Foreskin melanocyte (primary cell): ENCODE measurements at places on chromosomes 4 and X.

GRCh38 chrX:77967631-77968030 is 1.8 kb downstream of the PGAM4 start:
- no peak for DNase-seq

DNA sequence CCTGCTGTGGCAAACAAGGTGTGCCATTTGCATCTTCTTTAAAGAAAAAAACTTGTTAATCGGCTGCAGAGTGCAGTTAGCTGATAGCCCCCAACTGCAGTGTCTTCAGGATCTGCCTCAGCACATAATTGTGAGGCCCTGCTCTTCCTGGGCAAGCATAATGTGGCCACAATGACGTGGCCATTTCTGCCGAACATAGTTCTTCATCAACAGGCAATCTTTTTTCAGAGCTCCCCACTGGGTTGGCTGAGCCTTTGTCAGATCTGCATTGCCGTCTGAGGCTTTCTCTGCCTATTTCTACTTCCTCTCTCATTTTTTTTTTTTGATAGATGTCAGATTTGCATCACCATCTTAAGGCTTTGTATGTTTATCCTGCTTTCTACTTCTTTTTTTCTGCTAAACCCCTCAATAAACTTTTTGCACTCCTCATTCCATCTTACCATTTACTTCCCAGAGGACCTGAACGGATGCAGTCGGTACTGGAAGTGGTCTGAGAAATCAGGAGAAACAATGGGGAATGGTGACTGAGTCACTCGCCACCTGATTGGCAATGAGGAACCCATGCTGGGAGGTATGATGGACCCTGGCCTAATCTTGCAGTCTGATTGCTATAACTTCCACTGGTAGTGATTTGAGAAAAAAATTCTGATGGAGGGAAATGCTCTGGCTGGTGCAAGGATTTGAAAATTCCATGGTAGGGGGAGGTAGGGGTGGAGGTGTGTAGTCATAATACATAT is 21.2 kb upstream of the TAB3 start:
- DNase-seq: no peak

- no peak for DNase-seq
Observed at GRCh38 chrX:136067966-136068365, 79.4 kb upstream of the FHL1 start.

- DNase-seq: no peak
Observed at GRCh38 chr4:173218411-173219125, 50.0 kb downstream of the GALNT7 start.

DNA sequence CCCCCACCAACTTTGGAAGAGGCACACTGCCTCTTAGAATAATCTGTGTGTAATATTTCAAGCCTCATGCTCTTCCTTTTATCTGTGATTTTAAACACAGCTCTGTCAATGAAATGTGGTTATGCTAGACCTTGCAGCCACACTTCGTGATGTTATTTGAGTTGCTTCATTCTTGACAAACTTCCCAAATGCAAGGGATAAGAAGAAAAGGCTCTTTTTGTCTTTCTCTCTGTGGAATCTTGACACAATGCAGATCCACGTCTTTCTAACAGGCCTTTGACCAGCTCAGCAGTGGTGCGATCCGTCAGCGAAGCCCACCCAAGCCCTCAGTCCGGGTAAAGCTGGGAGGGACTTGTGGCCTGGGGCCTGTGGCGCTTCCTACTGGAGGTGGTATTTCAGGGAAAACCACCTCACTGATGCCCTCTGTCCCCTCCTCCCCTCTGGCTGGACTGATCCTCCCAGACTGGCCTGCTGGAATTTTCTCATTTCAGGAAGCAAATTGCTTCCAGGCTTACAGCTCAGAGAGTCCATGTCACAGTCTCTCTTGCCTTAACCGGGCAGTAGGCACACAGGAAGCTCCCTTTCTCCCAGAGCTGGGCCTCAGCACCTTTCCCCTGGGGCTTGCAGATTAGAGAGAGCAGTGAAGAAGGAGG is 19.5 kb upstream of the CCKAR start:
- no peak for DNase-seq

GRCh38 chrX:50799531-50799961 is 14.4 kb downstream of the SHROOM4 start:
- DNase-seq: no peak

DNA sequence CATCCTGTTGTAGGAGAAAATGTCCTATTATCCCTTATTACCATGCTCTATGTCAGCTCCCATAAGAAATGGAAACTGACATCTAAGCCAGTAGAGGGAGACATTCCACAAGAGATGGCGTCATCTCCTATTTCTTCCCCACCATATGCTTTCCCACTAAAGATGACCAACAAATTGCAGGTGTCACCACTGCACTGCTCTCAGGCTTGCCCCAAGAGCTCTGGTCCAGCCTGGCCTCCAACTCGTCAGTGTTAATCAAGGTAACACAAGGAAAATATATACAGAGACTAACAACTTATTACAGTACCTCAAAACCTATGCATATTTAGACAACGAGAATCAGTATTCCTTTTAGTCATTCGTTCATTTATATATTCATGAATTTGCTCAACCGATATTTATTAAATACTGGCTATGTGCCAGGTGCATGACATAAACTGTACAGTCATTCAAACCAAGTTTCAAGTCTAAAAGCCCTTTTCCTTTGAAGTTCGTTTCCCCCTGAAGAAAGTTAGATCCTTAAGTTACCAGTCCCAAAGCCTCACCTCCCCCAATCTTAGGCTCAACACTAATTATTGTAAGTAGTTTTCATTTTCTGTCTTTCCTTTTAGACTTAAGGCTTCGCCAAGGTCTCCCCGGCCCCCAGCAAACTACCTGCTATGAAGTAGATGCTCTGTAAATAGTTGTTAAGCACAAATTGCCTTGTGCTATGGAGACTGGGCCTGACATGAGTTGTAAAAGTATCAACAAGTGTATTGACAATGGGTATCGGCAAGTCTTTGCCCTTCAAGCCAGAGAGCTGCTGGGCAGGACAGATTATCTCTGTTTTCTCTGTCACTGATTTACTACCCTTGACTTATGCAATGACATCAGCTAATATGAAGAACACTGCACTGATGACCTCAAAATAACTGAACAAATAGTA is 3.1 kb upstream of the FGB start:
- peak; percentile 59 for DNase-seq

DNA sequence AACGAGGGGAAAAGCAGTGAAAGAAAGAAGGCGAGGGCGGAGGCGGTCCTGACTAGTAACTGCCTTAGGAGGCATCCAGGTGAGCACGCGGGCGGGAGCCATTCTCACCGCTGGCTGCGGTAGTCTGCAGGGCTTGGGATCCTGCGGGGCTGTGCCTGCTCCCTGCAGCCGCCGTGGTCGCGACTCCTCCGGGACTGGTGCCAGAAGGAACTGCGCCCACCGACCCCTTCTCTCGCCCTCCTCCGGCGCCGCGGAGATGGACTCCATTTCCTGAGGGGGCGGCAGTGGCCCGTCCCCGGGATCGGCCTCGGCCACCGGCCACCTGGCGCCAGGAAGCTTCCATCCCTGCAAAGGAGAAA is 543 bp downstream of the NFXL1 start:
- DNase-seq: no peak

GRCh38 chr4:40187386-40187906 is 9.4 kb upstream of the RHOH start:
- DNase-seq: no peak

- DNase-seq: no peak
Observed at GRCh38 chr4:156472624-156473023, 499.0 kb downstream of the PDGFC start.

DNA sequence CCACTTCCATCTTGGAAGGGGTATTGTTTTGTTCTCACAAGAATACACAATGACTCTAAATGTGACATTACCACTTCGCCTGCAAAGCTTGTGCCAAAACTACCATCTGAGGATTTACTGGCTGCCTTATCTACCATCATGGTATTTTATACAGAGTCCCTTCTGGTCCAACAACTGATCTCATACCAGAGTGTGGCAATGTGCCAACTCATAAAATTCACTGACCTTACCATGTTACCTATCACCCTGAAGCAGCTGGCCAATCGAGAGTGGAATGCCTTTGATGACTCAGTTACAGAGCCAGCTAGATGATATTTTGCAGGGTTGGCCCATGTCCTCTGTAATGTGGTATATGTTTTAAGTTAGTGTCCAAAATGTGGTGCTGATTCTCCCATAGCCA is 3.8 kb upstream of the SERPINA7 start:
- DNase-seq: no peak

GRCh38 chrX:97102938-97103337 is 219.2 kb downstream of the RPA4 start:
- DNase-seq: no peak

GRCh38 chrX:118189000-118189399 is 72.4 kb upstream of the KLHL13 start:
- no peak for DNase-seq

- DNase-seq: no peak
Observed at GRCh38 chr4:38762560-38762959, 20.2 kb downstream of the TLR10 start.

GRCh38 chr4:72383439-72383838 is 185.6 kb downstream of the ADAMTS3 start:
- DNase-seq: no peak

DNA sequence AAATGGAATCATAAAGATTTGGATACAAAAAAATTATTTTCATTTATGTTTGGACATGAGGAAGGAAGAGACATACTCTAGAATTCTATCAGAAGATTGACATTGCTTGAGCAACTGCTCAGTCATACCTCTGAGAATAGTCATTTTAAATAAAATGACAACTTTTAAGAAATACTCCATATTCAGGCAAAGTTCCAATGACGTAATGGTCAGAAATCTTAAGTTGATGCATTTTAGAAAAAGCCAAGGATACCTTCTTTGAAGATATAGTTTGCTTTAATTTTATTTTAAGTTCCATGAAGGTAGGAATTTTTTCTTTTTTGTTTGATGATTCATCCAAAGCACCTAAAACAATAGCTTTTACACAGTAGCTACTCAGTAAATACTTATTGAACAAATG is 110.3 kb upstream of the ATOH1 start:
- DNase-seq: no peak

- DNase-seq: no peak
Observed at GRCh38 chr4:174663216-174663615, 140.9 kb upstream of the HPGD start.

DNA sequence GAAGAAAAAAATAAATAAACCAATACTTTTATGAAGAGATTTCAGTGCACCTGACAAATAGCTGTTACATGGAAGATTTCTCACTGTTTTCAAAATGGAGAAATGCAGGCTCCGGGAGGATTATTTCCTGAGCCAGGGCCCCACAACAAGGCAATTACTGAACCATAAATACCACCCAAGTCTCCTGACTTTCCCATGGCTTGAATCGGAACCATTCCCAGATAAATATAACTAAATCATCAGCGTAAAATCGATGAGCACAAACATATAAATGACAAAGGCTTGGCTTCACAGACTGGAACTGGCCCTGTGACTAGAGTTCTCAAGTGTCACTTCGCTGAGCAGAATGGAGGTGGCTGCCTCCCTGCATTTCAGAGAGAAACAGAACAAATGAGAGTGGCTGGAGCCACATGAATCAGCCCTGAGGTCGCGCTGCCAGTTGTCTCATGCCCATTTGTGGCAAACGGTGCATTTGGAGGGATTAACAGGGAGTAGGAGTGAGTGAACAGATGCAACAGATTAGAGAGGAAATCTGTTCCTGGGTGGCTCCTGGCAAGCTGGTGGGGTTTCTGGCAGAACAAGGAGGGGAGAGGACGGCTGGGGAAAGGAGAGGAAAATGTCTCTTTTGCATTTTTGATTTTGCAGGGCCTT is 57.3 kb upstream of the STIM2 start:
- peak; percentile 24 for DNase-seq

DNA sequence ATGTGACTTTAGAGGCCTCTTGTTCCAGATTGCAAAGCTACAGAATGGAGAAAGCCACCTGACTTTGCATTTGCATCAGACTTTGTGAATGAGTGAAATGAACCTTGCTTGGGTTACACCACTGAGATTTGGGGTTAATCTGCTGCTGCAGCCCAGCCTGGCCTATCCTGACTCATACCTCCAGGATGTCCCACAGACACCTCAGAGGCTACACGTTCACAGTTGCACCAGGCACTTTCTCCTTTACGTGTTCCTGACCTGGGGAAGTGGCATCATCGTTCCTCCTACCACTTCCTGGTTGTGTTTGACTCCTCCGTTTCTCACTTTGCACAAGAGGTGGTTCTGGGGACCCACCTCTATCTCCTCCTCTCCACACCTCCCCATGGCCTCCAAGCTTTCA is 9.2 kb upstream of the SORCS2 start:
- DNase-seq: no peak

DNA sequence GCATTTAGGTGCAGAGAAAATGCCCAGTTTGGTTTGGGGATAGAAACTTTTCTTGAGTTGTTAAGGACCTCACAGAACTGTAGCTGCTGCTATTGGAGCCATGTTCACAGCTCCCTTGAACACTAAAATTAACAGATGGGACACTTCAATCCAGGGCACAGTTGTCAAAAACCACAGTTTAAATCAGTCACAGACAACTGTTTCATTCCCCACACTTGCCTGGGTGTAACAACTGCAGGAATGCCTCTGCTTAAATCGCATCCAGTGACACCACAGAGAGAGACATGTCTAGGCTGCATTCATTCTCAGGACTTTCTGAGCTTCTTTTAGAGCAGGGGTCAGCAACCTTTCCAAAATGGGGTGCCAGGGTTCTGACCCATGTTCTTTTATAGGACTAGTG is 12.7 kb upstream of the CAPN6 start:
- DNase-seq: no peak

GRCh38 chrX:109959356-109959871 is 43.5 kb upstream of the TMEM164 start:
- no peak for DNase-seq

- DNase-seq: no peak
Observed at GRCh38 chr4:160038615-160039014, 935.7 kb downstream of the RAPGEF2 start.

DNA sequence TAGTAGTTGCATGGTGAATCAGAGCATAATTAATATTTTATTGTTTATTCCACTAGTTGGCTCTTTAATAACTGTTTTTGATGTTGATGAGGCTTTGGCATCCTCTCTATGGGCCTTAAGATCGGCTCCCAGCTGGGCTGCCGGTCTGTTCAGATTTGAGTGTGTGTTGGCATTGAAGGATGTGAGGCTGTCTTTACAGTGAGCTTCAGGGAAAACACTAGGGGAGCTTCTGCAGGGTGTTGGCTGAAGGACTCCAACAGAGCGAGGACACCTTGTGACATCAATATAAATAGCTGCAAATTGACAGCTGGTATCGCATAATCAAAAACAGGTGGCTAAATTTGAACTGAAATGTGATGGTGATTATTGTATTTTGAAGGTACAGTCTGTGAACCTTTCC is 322.0 kb downstream of the FSTL5 start:
- DNase-seq: no peak

GRCh38 chr4:123913598-123913997 is 517.0 kb downstream of the SPRY1 start:
- no peak for DNase-seq

GRCh38 chr4:126869967-126870366 is 762.8 kb upstream of the INTU start:
- DNase-seq: no peak

- DNase-seq: peak; percentile 18
Observed at GRCh38 chrX:13837290-13837745, 20.4 kb upstream of the GPM6B start.

GRCh38 chr4:85358831-85359230 is 116.1 kb upstream of the ARHGAP24 start:
- DNase-seq: no peak
